A673 (cell line): ENCODE measurements at places on chromosomes 1 and 21.

DNA sequence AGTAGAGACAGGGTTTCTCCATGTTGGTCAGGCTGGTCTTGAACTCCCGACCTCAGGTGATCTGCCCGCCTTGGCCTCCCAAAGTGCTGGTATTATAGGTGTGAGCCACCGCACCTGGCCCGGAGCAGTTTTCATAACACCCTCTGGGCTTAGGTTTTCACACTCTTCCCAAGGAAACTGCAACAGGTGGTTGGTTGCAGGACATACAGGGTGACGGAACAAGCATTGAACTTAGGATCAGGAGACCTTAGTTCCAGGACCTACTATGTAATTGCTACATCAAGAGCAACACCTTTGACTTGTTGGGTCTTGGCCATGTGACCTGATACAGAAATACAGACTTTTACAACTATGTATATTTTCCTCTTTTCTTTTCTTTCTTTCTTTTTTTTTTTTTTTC is 37.9 kb downstream of the MFSD2A start:
- H3K36me3 ChIP-seq, result no peaks in the 10 kb centered on the region
- no peaks in the 10 kb centered on the region for H3K4me1 ChIP-seq
- H3K4me3 ChIP-seq, result no peak overlapping the region
- no peak for DNase-seq
- no peak overlapping the region for H3K27ac ChIP-seq

DNA sequence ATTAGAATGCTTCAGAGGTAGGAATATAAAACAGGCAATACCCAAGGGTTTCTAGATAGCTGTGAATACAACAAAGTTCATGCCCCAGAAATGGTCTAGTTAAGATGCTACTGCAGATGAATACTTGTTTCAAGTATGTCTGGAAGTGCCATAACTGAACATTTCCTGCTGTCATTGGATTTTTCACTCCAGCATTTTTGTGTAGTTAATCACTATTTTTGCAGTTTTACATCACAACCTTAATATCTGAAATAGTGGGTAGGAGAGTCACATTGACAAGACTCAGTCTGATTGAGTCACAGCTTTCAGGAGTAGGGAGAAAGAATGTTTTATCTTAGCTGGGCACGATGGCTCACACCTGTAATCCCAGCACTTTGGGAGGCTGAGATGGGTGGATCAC is 126.4 kb upstream of the C1orf21 start:
- H3K4me1 ChIP-seq, result no peaks in the 10 kb centered on the region
- DNase-seq, result no peak
- no peak overlapping the region for H3K27ac ChIP-seq
- H3K36me3 ChIP-seq, result no peaks in the 10 kb centered on the region

- DNase-seq, result no peak
- no peak overlapping the region for H3K4me3 ChIP-seq
- no peaks in the 10 kb centered on the region for H3K27me3 ChIP-seq
- H3K36me3 ChIP-seq, result no peaks in the 10 kb centered on the region
Observed at GRCh38 chr1:1205769-1206375, 520 bp downstream of the TNFRSF18 start.

GRCh38 chr21:28393279-28393678 is 599.4 kb downstream of the LTN1 start:
- H3K4me1 ChIP-seq, result no peaks in the 10 kb centered on the region
- no peaks in the 10 kb centered on the region for H3K36me3 ChIP-seq
- H3K4me3 ChIP-seq, result no peak overlapping the region

- no peak overlapping the region for H3K27ac ChIP-seq
- DNase-seq, result no peak
- no peaks in the 10 kb centered on the region for H3K4me1 ChIP-seq
- H3K4me3 ChIP-seq, result no peak overlapping the region
Observed at GRCh38 chr1:217342105-217342504, 288.8 kb downstream of the GPATCH2 start.

DNA sequence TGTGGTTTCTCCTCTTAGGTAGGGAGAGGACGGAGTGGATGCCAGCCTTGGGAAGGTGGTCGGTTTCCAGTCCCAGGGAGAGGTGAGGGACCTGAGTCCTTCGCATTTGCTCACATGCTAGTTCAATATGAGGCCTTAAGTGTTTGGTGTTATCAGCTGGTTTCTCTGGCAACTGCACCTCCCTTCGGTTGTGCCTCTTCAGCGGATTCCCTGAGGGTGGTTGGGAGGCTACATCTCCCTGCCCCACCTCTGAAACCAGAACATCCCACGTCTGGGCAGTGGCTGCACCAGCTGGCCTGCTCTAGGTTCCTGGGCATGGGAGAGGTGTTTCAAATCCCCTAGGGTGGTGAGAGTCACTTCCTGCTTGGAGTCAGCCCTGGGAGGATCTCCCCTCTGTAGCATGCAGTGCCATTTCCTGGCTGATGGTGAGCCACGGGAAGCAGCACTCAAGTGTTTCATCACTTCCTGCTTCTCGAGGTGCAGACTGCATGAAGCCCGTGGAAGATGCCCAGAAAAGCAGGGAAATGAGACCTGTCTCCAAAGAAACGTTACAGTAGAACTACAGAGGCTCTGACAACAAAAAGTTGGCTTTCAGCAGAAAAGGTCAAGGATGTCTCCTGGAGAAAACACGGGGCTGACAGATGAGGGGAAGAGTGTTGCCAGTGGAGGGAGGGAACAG is 4.5 kb downstream of the TMEM125 start:
- no peak overlapping the region for H3K4me3 ChIP-seq
- H3K27me3 ChIP-seq, result no peaks in the 10 kb centered on the region
- peak overlapping the region; percentile 65 for H3K27ac ChIP-seq
- H3K36me3 ChIP-seq, result no peaks in the 10 kb centered on the region
- H3K4me1 ChIP-seq, result peaks cover 10% of the 10 kb centered on the region

DNA sequence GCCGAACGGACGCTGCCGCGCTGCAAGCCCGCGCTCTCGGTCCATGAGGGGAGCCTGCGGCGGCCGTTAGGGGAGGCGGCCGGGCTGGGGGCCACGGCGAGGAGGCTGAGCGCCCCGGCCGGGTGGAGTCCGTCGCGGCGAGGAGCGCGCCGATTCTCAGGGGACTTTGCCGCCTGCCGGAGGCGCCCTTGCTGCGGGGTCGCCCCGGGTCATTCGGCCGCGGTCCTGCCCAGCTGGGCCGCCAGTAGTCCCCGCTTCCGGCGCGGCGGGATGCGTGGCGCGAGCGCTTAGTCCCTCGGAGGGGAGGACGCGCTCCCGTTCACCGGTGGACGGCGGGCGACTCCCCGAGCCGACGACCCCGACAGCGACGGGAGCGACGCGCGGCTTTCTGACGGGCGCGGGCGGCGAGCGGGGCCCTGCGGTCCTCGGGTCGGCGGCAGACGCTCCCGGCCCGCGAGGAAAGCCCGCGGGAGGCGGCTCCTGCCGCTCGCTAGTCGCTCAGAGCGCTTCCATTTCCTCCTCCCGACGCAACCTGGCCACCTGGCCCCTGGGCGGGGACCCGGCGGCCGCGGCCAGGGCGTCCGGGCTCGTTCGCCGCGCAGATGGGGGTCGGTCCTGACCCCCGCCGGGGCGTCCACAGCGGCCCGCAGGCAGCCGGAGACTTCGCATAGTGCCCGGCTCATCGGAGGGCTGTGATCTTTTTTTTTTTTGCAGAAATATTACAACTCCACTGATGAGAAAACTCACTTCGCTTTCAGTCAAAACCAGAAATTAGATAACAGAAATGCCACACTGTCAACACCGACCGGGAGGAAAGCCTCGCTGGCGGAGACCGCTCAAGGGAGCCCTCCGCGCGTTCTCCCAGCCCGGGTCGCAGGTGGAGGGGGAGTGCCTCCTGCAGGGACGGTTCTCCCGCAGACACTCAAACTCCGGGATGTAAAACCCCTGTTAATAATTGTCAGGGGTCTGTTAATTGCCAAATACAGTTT is 641 bp upstream of the ZBTB21 start:
- H3K4me3 ChIP-seq, result peak overlapping the region; percentile 89
- no peaks in the 10 kb centered on the region for H3K36me3 ChIP-seq
- DNase-seq, result peak; percentile 37
- peaks cover 7% of the 10 kb centered on the region for H3K4me1 ChIP-seq
- H3K27ac ChIP-seq, result peak overlapping the region; percentile 97

DNA sequence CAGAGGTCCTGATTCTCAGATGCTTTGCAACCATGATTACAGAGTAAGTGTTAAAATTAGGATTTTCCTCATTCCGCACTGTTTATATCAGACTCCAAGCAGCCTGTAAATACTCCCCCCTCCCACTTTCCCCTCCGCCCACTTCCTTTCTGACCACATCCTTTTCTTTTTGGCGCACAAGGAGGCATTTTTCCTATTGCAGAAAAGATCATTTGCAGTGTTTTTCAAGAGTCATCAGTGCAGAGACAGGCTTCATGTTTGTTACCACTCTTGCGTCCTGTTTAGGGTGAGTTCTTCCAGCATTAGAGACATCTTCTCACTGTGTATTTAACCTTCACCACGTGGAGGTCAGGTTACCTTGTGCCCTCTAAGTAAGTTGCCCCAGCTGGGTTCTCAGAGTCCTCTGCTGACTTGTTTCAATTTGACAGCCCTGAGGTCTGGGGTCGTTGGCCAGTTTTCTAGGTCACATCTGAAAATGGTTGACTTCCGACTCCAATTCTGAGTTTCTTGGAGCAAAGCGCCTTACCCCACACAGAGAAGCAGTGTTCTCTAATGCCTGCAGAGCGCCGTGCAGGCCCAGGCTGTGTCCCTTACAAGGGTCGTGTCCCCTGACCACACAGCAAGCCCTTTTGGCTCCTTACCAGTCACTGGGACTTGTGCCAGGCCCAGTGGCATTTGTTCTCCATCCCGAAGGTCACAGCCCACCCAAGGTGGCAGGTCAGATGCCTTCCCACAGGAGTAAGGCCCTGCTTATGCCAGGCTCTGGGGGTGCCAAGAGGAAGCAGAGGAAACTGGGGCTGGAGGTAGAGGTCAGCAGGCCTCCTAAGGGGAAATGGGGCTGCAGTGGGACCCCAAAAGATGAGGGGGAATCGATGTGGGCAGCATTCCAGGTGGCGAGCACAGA is 85.6 kb downstream of the FAM78B start:
- H3K27ac ChIP-seq, result no peak overlapping the region
- no peaks in the 10 kb centered on the region for H3K4me1 ChIP-seq
- no peaks in the 10 kb centered on the region for H3K27me3 ChIP-seq
- H3K36me3 ChIP-seq, result no peaks in the 10 kb centered on the region
